ENCODE measurements at places on chromosomes 13 and 19.

DNA sequence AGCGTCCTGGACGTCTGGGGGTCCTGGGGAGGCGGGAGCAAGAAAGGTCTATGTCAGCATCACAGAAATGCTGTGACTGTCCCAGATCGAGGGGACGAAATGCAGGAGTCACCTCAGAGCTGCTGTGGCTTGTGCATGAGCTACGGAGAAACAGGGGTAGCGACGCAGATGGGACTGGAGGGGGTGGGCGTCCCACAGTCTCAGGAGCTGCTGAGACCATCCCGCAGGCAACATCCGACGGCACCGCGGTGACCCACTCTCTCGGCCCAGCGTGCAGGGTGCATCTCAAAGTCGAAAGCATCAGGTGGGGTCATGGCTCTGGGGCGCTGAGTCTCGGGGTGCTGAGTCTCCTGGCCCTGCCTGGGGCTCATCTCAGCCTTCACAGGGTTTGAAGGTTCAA lies 37.4 kb upstream of the C13orf46 start:
- no peak for DNase-seq

DNA sequence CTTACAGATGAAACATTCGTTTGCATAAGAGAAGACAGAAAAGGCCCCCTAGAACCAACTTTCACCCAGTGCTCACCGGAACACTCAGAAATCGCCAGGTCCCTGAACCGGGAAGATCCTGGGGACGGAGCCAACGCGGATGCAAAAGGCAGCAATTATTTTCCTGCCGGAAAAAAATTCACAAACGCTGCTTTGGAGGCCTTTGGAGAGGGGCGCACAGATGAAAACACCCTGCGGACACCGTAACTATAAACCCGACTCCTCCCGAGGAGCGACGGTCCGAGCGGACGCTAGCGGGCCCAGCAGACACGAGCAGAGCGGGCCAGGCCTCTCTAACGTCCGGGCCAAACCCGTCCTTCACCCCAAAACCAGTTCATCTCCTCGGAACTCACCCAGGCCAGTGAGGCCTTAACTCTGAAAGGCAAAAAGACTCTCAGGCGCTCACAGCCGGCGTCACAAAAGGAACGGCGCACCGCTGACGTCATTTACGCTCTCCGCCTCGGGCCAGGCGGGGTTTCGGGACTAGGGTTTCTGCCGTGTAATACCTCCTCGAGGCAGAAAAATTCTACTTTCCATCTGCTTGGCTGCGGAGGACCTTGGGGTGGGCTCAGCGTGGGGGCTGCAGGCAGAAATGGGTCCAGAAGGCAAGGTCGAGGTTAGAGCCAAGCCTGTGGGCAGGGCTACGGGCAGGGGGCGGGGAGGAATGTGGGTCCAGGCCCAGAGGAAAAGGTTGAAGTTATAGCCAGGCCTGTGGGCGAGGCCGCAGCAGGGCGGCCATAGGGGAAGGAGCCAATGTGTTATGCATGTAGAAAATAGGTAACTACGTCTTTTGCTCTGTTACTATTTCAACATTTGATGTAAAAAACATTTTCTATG lies at the start of gene ZNF426:
Gene ZNF426 (minus strand): TSS at position 463 of the 876 bp plus-strand sequence. CDS start 2,413 bp downstream, outside the sequence.
- DNase-seq, result peak; percentile 67

GRCh38 chr19:48419158-48419920 lies 25.9 kb downstream of the GRIN2D start:
- DNase-seq, result peak; percentile 62

GRCh38 chr13:103540382-103540765 lies 474.2 kb upstream of the SLC10A2 start:
- no peak for DNase-seq

DNA sequence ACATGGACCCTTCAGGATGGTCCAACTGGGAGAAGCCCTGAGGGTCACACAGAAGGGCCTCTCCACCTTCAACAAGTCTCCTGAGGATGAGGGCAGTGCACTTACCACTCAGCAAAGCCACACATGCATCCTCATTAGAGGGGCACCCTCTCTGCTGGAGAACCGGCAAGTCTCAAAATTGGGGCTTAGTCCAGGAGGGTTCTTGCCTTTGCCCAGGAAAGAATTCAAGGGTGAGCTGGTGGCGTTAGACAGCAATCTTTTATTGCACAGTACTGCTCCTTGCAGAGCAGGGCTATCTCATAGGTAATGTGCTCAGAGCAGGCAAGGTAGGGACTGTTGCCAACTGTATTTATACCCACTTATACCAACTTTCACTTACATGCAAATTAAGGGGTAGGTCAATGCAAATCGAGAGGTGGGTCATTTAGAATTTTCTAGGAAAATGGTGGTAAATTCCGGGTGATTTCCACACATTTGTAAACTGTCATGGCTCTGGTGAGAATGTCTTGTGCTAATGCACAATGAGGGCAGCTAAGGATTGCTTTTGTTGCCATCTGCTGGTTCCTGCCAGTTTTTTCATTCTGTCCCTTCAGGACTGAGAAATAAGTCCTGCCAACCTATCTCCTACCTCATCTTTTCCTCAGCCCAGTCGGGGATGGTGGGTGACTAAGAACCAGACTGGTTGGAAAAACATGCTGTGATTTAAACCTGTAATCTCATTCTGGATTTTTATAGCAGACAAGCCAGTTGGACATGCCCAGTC lies 27.8 kb upstream of the IGSF23 start:
- no peak for DNase-seq

GRCh38 chr13:101157261-101157660 lies 259.0 kb downstream of the NALCN start:
- DNase-seq, result no peak

DNA sequence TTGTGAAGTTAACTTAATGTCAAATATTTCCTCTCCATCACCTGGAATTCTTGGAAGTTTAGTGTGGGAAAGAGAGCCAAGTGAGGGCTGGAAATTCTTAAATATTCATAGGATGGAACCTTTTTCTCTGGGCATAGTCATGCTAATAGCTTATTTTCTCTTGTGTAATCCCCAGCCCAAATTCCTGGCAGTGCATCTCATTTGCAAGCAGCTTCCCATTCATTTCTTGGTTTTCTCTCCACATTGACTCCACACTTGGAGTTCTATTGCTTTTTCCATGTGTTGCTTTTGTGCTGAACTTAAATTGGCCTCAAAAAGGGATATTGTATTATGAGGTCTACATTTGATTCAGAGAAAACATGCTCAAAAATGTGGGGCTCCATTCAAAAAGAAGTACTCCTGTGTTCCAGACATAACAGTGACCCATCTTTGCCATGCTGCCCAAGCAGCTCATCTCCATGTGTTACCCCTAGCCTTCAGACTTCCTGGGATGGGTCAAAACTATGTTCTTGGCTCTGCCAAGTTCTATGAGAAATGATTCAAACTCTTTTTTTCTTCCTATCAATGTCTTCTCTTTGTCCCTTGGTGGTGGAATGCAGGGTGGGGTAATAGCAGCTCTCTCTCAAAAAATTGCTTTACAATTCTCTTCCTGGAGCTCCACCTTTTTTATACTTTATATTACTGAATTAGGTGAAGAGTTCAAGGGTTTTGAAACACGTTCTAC lies 2471.5 kb downstream of the PCDH9 start:
- DNase-seq, result no peak

GRCh38 chr13:35191883-35192282 lies 249.8 kb downstream of the NBEA start:
- no peak for DNase-seq

DNA sequence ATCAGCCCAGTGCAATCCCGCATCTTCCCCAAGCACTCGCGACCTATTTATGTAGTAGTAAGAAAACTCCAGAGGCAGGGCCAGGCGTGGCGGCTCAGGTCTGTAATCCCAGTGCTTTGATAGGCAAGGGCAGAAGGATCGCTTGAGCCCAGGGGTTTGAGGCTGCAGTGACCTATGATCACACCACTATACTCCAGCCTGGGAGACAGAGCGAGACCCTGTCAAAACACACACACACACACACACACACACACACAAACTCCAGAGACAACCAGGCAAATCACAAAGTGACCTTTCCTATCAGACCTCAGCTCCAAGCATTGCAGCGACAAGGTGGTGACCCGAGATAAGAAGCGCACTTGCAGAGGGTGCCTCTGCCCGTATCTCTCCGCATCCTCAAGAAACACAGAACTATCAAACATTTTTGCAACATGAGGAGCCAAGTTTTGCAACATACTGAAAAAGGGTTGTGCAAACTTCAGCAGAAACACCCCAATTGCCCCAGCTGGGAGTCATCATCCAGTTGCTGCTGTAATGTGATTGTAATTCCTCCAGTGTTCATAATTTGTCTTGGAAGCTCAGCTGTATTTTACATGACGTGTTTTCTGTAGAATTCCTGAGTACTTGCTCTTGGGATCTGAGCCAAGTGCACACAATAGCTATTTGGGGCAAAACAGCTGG lies 8.7 kb upstream of the KLF2 start:
- DNase-seq, result no peak

DNA sequence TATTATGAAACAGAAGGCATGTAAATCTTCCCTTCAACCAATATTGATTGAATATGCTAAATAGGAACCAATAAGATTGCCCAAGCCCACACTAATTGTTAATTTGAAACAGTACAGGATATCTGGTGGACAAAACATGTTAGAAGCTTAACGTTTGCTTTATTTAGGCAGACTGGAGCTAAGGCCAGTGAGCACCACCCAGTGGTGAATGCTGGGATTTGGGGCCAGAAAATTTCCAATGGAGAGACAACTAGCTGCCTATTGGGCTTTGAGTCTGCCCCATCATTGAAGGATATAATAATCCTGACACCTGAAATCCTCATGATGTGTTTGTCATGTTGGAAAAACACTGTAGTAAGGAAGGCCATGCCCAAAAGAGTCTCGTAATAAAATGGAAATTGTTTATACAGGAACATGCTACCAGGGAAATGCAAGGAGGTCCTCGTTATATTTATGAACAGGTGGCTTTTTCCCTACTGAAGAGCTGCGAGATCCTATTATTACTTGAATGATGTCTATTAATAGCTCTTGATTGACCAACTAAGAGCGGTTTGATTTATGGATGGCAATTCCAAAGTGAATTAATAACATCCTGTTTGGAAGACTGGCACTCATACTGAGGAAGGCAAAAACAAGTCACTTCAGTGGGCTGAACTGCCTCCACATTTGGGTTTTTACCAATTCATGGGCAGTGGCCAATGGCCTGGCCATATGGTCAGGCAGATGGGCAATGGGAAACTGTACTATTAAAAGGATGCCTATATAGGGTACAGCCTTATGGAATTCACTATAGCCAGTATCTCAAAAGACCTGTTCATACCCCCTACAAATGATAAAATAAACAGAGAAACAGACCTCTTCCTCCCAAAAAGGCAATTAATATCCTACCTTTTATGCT lies 8.7 kb downstream of the SIGLECL1 start:
- no peak for DNase-seq

- DNase-seq, result no peak
Measured at GRCh38 chr19:16015805-16016173, 60.5 kb upstream of the TPM4 start.

- DNase-seq, result no peak
Measured at GRCh38 chr13:23744315-23744714, 144.9 kb downstream of the MIPEP start.

GRCh38 chr13:28094306-28094705 lies 6.1 kb downstream of the FLT3 start:
- DNase-seq, result no peak

GRCh38 chr13:28327373-28328270 lies 167.3 kb downstream of the FLT1 start:
- DNase-seq, result no peak

DNA sequence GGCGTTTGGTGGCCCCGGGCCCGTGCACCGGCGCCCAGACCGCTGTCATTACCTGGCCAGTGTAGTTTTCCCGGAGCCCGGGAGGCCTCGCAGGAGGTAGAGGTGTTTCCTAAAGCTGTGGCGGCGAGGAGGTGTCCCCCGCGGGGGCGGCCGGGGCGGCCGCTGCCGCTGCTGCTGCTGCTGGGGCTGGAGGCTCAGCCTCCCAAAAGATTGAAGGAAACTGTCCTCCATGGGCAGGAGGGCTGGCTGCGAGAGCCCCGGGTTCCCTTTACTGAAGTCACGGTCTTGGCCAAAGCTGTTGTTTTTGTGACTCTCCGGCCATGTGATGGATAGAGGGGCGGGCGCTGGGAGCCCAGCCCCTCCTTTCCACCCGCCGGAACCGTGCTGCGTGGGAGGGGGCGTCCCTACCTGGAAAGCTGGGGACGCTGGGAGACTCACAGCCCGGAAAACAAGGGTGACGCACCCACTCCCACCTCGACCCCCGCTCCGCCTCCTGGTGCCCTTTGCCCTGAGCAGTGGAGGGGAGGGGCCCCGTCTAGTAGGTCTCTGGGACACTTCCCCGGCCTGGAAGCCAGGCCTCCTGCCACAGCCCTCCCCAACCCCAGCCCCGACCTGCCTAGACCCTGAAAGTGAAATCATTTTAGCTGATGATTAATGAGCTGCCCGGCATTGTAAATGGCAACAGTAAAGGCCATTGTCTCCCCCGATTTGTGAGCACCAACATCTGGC lies at the start of gene N4BP2L1:
Gene N4BP2L1 (minus strand): TSS at position 279 of the 729 bp plus-strand sequence. CDS start 48 bp downstream, at position 231.
- DNase-seq, result peak; percentile 85

DNA sequence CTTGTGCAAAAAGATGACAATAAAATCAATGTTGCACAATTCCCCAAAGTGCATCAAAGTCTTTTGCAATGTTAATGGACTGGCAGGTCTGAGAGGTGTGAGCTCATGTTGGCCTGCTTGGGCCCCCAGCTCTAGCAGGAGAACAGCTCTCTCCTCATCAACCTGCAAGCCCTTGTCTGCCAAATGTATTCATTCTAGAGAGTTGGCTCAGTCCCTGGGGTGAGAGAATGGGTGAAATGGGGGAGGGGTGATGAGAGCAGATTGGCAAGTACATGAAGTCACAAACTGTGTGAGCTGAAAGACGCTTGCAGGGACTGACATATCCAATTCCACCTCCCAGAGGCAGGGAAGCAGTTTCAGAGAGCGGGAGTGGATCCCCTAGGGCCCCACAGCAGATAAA lies 465.1 kb upstream of the ZNF507 start:
- DNase-seq, result no peak

GRCh38 chr13:58004751-58005150 lies 373.2 kb downstream of the PCDH17 start:
- no peak for DNase-seq

DNA sequence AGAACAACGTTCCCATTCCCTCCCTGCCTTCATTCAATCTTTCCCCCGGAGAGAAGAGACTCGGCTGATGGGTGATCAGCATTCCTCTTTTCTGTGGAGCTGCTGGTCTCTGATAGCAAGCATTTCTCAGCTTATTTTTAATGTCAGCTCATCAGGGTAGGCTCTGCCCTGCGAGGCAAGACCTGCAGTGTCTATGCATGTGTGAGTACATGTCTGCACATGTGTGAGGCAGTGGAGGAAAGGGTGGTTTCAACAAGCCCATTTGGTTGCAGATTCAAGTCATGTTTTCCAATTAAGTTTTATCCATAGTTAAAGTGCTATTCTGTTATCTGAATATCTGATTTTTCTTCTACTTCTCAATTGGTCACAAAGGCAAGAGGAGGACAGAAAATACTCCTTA lies 19.5 kb downstream of the SLC10A2 start:
- no peak for DNase-seq

- no peak for DNase-seq
Measured at GRCh38 chr19:16038196-16038695, 38.0 kb upstream of the TPM4 start.

DNA sequence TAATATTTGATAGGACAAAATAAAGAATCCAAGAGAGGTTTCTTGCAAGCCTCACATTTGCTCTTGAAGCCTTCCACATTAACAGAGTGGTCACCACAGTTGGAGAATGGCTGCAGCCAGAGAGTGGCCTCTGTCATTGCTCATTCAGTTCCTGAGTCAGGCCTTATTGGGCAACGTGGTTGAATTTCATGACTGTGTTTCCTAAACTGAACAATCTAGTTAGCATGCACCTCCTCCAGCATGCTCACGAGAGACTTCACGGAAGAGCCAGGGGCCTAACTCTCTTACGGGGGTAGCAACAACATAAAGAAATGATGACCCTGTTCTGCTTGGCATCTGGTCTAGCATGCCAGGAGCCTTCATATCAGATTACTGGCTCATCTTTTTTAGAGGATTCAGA lies 9.6 kb upstream of the UBL3 start:
- DNase-seq, result no peak
